ENCODE measurements at places on chromosomes 3 and 15. TPM values are rescaled to one million over a fixed set of nuclear protein-coding genes. Genes with fewer than 3 reads are reported as not detected.

The ZDHHC23 gene
- 0.73 TPM for total RNA-seq

The CTXN2 gene
- not detected for total RNA-seq

The HYAL1 gene
- total RNA-seq = 6.1 TPM

The SKOR1 gene
- total RNA-seq = 0.15 TPM

The CACNA1D gene
- 0.33 TPM for total RNA-seq

The PDZRN3 gene
- 51.2 TPM for total RNA-seq

The BCL6 gene
- total RNA-seq = 28.9 TPM

The NR1I2 gene
- not detected for total RNA-seq

The EMC7 gene
- total RNA-seq = 30.3 TPM

The PROS1 gene
- total RNA-seq = 25.2 TPM

The ANKRD34C gene
- not detected for total RNA-seq

Data from smooth muscle cell of trachea (primary cell).